Esophagus muscularis mucosa (tissue), 4 donors: ENCODE measurements at places on chromosomes 16 and 17. TPM values are rescaled to one million over a fixed set of nuclear protein-coding genes. Genes with fewer than 3 reads are reported as not detected.
A peak's percentile ranks its signal among the peaks of the same experiment; 100 is the strongest.

MMD gene
- total RNA-seq, result 33.6 TPM

TP53TG3 gene
- total RNA-seq, result not detected

SUPT6H gene
- total RNA-seq, result 65.6 TPM

CRYBA1 gene
- not detected for total RNA-seq

SKA2 gene
- 35.4 TPM for total RNA-seq

CASKIN1 gene
- total RNA-seq, result 0.32 TPM

GRCh38 chr17:16464303-16465051 is 27.5 kb downstream of the LRRC75A start:
- H3K27me3 ChIP-seq, result no peaks in the 10 kb centered on the region
- no peak for DNase-seq
- peaks cover 5% of the 10 kb centered on the region for H3K36me3 ChIP-seq
- H3K4me1 ChIP-seq, result peaks cover 19% of the 10 kb centered on the region

- no peaks in the 10 kb centered on the region for H3K36me3 ChIP-seq
- no peak for DNase-seq
- H3K27me3 ChIP-seq, result no peaks in the 10 kb centered on the region
- H3K4me3 ChIP-seq, result no peak overlapping the region
Measured at GRCh38 chr16:57618296-57619132, 9.9 kb upstream of the ADGRG1 start.

DNA sequence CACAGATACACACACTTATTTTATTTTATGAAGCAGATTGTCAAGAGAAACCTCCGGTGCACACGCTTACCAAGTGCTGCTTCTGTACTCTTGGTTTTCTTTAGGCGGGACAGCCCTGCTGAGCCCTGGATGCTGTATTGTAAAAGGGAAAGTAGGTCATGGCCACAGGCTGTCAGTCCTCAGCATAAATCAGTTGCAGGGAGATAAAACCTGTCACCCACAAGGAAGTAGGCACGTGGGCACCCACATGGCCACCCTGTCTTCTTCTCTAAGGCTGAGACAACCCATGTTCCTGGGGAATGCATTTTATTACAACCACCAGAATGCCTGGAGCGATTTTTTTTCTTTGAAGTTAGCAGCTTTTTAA is 59.3 kb downstream of the ASIC2 start:
- H3K36me3 ChIP-seq, result no peaks in the 10 kb centered on the region
- no peaks in the 10 kb centered on the region for H3K27me3 ChIP-seq
- H3K27ac ChIP-seq, result peak overlapping the region; percentile 25
- H3K4me1 ChIP-seq, result peaks cover 23% of the 10 kb centered on the region
- no peak for DNase-seq

DNA sequence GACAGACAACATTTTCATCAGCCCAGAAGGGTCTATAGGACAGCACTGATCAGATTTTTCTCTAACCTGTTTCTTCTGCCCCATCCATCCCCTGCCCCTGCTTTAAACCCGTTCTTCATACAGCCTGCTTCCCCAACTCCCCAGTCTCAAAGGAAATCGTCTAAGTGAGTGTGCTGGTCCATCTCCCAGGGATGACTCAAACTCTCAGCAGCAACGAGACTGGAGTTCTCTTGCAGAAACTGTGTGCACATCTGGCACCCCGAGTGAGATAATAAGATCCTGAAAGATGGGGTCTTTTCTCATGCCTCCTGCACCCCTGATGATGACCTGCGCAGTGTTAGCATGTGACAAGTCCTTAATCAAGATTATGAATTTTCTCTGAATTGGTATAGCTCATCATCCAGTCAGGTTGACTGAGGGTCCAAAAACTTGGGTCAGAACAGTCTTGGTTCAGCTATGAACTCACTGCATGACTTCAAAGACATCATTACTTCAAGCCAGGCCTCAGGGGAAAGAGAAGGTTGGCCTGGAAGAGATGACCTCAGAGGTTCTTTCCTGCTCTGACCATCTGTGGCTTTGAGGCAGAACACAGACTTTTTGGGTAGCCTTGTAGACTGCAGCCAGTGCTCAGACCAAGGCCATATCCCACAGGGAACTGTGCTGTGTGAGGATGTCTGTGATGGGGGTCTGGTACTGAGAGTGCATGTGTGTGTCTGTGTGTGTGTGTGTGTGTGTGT is 117.9 kb downstream of the SPACA3 start:
- peaks cover 13% of the 10 kb centered on the region for H3K4me1 ChIP-seq
- no peaks in the 10 kb centered on the region for H3K27me3 ChIP-seq
- no peak for DNase-seq
- H3K36me3 ChIP-seq, result no peaks in the 10 kb centered on the region
- H3K27ac ChIP-seq, result no peak overlapping the region

GRCh38 chr17:20059728-20060188 is 50.6 kb downstream of the SPECC1 start:
- H3K4me1 ChIP-seq, result peaks cover 21% of the 10 kb centered on the region
- no peak for DNase-seq
- no peak overlapping the region for H3K4me3 ChIP-seq
- no peaks in the 10 kb centered on the region for H3K27me3 ChIP-seq
- H3K27ac ChIP-seq, result no peak overlapping the region
- no peaks in the 10 kb centered on the region for H3K36me3 ChIP-seq

DNA sequence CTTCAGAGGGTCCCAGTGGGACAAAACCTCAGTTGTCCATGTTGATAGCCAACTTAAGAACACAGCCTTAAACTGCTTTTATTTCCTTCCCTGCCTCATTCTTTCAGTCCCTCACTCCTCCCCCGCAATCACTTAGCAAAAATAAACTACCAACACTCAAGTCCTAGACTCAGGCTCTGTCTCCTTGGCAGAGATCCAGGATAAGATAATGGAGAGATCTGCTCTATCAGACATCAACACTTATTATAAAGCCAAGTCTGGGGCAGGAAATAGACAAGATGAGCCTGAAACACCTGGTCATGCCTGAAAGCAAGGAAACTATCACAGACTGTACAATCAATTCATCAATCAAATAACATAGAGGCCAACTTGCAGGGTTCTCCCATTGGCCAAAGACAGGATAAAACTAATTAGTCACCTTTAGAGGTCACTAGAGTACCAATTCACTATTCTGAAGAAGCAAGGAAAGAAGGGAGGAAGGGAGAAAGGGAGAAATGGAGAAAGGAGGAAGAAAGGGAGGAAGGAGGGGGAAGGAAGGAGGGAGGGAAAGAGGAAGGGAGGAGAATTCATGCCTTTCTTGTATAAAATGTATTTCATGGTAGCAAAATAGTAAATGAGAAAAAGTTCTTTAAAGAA is 15.7 kb downstream of the HYDIN start:
- DNase-seq, result no peak
- H3K27me3 ChIP-seq, result no peaks in the 10 kb centered on the region
- no peak overlapping the region for H3K27ac ChIP-seq
- no peaks in the 10 kb centered on the region for H3K4me1 ChIP-seq
- no peaks in the 10 kb centered on the region for H3K36me3 ChIP-seq
- H3K4me3 ChIP-seq, result no peak overlapping the region

GRCh38 chr17:72110231-72110941 is 10.4 kb upstream of the SOX9 start:
- no peaks in the 10 kb centered on the region for H3K27me3 ChIP-seq
- no peak for DNase-seq
- H3K4me3 ChIP-seq, result no peak overlapping the region
- H3K36me3 ChIP-seq, result no peaks in the 10 kb centered on the region
- no peaks in the 10 kb centered on the region for H3K4me1 ChIP-seq

GRCh38 chr16:66408163-66409048 is 18.7 kb upstream of the BEAN1 start:
- H3K4me1 ChIP-seq, result peaks cover 17% of the 10 kb centered on the region
- H3K36me3 ChIP-seq, result no peaks in the 10 kb centered on the region
- H3K27ac ChIP-seq, result no peak overlapping the region
- H3K27me3 ChIP-seq, result no peaks in the 10 kb centered on the region

DNA sequence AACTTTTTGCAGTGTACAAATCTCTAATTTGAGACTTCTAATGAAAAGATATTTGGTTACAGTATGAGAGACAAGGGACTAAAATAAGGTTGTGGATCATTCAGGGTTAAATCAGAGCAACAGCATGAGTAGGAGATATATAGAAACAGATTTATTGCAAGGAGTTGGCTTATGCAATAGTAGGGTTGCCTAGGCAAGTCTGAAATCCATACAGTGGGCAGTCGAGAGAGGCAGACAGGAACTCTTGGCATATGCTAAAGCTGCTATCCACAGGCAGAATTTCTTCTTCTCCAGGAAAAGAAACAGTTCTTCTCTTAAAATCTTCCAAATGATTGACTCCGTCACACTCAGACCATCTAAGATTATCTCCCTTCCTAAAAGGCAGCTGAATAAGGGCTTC is 500.8 kb downstream of the MAF start:
- H3K27me3 ChIP-seq, result no peaks in the 10 kb centered on the region
- no peak overlapping the region for H3K4me3 ChIP-seq
- H3K27ac ChIP-seq, result no peak overlapping the region
- no peaks in the 10 kb centered on the region for H3K4me1 ChIP-seq
- no peak for DNase-seq

- peaks cover 41% of the 10 kb centered on the region for H3K4me1 ChIP-seq
- peak overlapping the region; percentile 51 for H3K27ac ChIP-seq
- no peaks in the 10 kb centered on the region for H3K27me3 ChIP-seq
Measured at GRCh38 chr17:61331178-61331577, 68.5 kb upstream of the TBX2 start.

- no peak overlapping the region for H3K27ac ChIP-seq
- H3K27me3 ChIP-seq, result no peaks in the 10 kb centered on the region
- DNase-seq, result no peak
- H3K4me1 ChIP-seq, result no peaks in the 10 kb centered on the region
Measured at GRCh38 chr17:63082273-63082861, 116.3 kb downstream of the TANC2 start.

DNA sequence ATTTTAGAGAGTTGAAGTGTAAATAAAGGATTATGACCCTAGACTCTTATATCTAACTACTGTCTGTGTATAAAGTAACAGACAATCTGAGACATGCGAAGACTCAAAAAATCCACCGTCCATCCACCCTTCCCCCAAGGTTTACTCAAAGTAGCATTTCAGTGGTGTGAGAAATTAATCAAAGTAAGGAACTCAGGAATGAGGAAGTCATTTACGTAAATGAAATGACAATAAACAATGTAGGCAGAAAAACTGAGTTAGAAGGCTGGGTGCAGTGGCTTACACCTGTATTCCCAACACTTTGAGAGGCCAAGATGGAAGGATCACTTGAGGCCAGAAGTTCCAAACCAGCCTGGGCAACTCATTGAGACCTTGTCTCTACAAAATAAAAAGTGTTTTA is 19.8 kb upstream of the NTN1 start:
- H3K27me3 ChIP-seq, result peaks cover 3% of the 10 kb centered on the region
- H3K4me1 ChIP-seq, result peaks cover 44% of the 10 kb centered on the region
- H3K27ac ChIP-seq, result no peak overlapping the region

DNA sequence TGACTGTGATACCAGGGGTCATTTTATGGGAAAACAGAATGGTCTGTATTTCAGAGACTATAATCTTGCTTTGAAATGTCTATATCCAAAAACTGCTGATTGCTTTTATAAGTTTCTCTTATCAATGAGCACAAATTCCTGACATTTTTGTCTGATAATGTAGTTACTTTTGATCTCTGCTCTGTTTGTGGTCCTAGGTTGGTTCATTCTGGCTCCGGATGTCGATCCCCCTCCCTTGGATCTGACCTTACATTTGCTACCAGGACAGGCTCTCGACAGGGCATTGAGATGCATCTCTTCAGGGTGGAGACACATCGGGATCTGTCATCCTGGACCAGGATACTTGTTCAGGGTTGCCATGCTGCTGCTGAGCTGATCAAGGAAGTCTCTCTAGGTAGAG is 27.3 kb upstream of the VPS4A start:
- H3K36me3 ChIP-seq, result peaks cover 11% of the 10 kb centered on the region
- H3K4me3 ChIP-seq, result no peak overlapping the region
- H3K4me1 ChIP-seq, result peaks cover 13% of the 10 kb centered on the region

DNA sequence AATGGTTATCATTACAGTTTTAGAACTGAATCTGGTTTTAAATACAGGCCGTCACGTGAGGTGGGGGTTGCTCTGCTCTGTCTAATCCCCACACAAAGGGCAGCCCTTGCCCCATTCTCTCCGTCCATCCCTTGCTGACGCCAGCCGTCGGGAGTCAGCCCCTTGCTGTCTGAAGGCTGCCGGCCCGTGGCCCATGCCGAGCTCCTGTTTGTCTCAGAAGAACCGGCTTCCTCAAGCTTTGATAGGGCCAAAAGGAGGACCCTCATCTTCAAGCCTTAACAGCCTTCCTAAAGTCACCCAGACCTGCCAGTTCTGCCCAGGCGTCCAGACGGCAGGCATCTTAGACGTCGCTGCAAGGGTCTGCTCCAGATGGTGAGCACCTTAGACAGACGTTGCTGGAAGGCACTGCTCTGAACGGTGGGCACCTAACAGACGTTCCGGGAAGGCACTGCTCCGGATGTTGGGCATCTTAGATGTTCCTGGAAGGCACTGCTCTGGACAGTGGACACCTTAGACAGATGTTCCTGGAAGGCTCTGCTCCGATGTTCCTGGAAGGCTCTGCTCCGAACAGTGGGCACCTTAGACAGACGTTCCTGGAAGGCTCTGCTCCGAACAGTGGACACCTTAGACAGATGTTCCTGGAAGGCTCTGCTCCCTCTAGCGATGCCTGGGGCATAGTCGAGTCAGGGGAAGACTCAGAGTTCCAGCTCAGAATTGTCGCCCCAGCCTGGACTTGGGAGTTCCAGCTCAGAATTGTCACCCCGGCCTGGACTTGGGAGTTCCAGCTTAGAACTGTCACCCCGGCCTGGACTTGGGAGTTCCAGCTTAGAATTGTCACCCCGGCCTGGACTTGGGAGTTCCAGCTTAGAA is 35.1 kb upstream of the CHMP6 start:
- no peak for DNase-seq
- peaks cover 39% of the 10 kb centered on the region for H3K4me1 ChIP-seq
- H3K27me3 ChIP-seq, result no peaks in the 10 kb centered on the region
- H3K4me3 ChIP-seq, result no peak overlapping the region
